Activated CD8-positive, alpha-beta memory T cell treated with anti-CD3 and anti-CD28 coated beads for 1 hour (primary cell): ENCODE measurements at places on chromosomes 5 and 9.

- DNase-seq: no peak
Observed at GRCh38 chr9:78050421-78050820, 18.8 kb upstream of the GNAQ start.

DNA sequence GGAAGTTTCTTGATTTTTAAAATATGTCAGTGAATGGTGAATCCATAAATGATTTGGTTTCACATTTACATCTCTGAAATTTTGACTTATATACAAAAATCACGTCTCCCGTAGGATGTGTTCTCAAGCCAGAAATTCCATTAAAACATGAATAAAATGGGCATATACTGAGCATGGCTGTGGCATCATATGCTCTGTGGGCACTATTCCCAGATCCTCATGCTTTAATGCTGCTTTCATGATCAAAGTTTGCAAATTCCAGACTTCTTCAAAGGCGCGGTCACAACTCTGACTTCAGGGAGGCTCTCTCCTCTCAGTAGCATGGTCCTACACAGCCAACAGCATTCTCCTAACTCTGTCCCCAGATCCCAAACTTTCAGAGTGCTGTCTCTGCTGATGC lies 723.2 kb downstream of the TAF11L14 start:
- no peak for DNase-seq

DNA sequence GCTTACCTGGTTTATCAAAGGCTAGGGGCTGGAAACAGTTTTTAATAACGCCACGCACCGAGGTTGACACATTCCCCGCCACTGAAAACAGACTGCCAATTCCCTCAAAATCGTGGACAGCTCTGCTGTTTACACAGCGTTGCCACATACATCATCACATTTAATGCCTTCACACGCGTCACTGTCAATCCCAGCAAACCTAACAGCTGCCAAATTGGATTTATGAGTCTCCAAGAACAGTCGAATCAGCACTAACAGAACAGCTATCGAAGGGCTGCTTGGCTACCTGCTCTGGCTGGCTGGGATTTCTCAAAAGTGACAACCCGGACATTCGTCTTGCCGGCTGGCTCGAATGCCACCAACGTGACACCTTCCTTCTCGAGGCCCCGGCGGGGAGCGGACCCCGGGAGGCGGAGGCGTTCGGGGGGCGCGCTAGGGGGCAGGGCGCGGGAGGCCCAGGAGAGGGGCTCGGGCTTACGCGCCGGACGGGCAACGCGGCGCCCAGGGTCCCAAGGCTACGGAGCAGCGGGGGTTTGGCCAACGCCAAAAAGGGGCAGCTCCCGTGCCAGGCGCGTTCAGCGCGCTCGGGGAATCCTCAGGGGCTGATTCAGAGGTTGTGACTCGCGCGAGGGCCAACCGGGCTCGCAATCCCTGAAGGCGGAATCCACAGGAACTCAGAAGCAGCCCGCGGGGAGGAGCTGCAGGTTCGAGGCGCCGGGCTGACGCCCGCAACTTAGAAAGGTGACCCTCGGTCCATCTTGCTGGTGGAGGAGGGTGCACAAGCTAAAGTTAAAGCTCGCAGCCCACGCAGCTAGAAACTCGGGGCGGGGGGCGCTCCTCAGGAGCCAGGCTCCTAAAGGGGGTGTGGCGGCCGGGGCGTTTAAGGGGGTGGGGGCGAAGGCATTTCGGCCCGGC lies 1.2 kb downstream of the CDC14B start:
- DNase-seq: no peak

DNA sequence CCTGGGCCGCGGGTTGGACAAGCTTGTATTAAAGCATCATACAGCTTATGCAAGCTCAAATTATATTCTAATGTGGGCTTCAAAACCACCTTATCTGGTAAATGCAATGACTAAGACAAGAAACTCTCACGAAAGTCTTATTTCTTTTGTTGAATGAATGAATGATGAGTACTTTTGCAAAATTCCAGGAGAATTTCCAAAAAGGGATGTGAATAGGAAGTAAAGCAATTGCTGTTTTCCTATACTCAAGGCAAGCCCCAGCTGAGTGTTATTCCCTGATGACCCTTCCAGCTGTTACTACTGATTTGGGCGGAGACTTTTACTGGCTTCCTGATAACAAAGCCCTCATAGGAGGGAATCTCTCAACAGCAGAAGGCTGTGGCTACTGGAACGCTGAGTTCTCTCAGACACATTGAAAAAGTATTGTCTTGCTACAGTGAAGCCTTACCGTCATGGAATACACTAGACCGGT lies 162.8 kb downstream of the SREK1 start:
- no peak for DNase-seq

DNA sequence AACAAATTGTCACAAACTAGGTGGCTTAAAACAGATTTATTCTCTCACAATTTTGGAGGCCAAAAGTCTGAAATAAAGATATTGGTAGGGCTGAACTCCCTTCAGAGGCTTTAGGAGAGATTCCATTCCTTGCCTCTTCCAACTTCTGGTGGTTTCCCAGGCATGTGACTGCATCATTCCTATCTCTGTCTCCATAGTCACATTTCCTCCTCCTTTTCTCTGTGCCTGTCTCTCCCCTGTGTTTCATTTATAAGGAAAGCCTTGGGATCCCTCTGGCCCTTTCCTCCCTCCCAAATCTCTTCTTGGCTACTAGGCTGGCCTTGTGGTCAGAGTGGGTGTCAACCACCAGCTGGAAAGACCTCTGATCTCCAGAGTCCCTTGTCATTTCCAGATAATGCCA lies 78.2 kb downstream of the SNX18 start:
- DNase-seq: no peak

- DNase-seq: no peak
Observed at GRCh38 chr9:88579050-88579715, 44.2 kb downstream of the NXNL2 start.

DNA sequence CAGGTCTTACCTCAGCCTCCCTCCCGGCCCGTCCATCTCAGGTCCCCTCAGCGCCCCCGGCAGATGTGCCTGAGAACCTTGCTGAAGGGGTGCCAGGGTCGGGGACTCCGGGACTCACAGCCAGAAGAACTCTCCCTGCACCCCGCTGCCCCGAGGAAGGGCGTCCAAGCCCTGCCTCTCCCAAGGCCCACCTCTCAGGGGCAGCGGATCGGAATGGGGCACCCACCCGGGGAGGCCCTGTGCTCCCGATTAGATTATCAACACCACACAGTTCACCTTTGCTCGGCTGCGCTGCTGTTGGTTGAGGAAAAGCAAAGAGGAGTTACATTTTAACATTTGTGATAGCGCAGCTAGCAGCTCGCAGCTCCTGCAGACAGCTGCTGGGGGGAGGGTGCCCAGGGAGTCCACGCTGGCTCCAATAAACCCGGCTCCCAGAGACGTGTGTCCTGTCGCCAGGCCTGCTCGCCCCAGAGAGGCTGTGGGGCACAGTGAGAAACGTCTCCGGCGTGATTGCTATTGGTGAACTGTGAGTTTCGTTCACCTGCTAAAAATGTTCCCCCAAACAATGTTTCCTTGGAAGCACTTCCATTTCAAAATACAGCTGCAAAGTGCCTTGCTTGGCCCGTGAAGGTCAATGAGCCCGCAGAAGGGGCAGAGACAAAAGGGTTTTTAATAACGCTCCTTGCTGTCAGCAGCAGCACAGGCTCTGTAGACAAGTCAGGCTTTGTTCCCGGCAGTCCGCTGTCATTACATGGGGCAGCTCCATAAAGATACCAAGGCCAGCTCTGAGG lies 18.6 kb upstream of the SLC6A19 start:
- DNase-seq: no peak

- no peak for DNase-seq
Observed at GRCh38 chr5:88984040-88984439, 101.1 kb upstream of the MEF2C start.

GRCh38 chr5:181198905-181199519 lies 6.0 kb downstream of the TRIM7 start:
- no peak for DNase-seq

- DNase-seq: no peak
Observed at GRCh38 chr5:67659288-67659687, 462.7 kb upstream of the CD180 start.

GRCh38 chr5:104599726-104600125 lies 1037.1 kb upstream of the NUDT12 start:
- no peak for DNase-seq

DNA sequence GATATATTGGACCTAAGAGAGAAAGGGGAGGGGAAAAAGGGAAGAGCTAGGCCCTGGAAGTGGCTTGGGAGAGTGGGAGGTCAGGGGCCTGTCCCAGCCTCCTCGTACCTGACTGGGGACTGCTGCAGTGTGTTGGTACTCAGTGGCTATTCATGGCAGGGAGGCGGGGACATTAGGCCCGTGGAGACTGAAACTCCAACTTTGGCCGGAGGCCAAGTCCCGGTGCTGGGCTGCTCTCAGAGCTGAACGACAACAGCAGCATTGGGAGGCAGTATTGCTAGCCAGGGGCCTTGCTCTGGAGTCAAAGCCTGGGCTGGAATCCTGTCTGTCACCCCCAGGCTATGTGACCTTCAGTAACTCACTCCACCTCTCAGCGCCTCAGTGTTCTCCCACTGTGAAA lies 37.8 kb downstream of the NEURL1B start:
- no peak for DNase-seq

DNA sequence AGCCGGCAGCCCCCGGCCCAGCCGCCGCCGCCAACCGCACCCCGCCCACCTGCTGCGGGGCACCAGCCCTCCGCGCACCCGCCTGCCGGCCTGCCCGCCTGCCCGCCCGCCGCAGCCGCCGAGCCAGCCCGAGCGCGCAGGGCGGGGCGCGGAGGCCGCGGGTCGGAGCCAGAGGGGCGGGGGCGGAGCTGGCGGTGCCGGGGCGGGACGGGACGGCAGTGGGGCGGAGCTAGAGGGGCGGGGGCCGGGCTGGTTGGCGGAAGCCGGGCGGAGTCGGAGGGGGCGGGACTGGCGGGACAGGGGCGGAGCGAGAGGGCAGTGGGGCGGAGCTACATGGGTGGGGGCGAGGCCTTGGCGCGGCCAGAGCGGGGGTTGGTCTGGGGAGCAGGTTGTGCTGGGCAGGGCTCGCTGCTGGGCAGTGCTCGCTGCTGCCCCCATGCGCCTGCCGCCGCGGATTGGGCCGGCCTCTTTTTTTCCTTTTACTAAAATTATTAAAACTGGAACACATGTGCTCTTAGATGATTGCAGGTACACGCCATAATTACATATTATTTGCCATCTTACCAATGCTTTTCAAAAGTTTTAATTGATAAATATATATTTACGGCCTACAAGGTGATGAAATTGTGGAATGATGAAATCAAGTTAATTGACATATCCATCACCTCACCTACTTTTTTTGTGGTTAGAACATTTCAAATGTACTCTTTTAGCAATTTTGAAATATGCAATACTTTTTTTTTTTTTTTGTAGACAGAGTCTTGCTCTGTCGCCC lies at the start of gene SH3GLB2:
Gene SH3GLB2 (minus strand): TSS at position 140 of the 775 bp plus-strand sequence. CDS start 177 bp downstream, outside the sequence.
- peak; percentile 96 for DNase-seq

GRCh38 chr9:89426384-89426961 lies 71.4 kb downstream of the SEMA4D start:
- DNase-seq: no peak

DNA sequence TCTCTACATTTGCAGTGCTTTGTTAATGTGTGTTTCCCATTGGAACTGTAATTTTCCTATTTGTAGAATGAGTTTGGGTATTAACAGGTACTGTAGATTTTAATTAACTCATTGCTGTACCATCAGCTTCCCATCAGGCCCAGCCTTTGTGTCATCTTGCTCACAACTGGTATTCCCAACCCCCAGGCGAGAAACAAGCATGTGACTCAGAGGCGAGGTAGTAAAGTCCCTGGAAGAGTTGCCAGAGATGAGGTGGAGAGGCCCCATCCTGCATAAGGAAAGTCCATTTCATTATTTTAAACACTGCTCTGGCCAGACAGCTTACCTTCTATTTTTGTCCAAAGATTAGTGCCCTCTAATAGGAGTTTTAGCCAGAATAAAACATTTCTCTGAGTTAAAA lies 29.9 kb downstream of the ADCY2 start:
- DNase-seq: no peak

- no peak for DNase-seq
Observed at GRCh38 chr5:136020383-136021015, 8.3 kb upstream of the TGFBI start.

DNA sequence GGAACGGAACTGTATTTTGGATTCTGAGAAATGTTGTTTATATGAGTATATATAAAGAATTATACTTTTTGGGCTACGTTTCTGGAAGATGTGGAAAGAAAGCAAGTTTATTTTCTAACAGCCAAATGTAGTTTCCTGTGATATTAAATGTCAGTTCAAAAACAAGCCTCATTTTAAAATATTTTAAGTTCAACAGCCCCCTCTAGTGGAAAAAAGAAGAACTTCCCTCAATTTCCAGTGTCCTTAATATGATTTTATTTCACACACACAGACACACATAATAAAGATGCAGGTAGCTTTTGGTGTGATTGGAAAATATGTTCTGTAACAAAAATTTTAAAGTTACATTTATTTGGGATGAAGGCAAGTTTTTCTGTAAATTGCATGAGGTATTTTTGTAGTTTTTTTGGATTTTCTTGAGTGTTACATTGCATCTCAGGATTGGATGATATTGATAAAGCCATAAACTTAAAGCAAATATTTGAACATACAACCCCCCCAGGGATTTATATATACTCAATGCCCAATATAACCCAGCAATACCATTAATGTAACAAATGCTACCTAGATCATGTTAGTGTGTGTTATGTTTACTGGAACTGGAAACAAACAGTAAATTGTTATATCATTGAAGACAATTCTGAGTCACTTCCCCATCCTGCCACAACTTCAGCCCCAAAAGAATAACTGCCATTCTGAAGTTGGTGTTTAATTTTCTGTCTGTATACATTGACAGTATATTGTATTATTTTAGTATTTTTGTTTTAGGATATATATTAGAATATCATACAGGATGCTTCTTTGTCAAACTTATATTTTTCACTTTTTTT lies 54.0 kb downstream of the CCDC171 start:
- DNase-seq: no peak

DNA sequence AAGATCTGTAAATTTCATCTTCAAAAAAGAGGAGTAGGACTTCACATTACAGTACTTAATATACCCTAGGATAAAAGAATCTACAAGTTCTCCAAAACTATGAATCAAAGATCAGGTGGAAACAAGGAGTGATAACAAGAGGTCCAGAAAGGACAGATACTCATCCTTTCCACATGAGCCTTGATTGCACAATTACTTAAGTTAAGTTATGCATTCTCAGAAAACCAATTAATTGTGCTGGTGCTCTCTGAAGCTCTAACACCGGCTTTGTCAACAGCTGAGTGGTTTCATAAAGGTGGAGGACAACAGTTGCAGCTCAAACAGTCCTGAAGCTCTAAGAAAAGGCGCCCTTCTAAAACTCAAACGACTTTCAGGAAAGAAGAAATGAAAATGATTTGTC lies 251.9 kb downstream of the BNC2 start:
- no peak for DNase-seq

- no peak for DNase-seq
Observed at GRCh38 chr5:145437627-145438026, 397.5 kb downstream of the PRELID2 start.

- DNase-seq: no peak
Observed at GRCh38 chr5:62486672-62487071, 74.1 kb downstream of the IPO11 start.

- no peak for DNase-seq
Observed at GRCh38 chr9:100933656-100934055, 94.9 kb upstream of the PLPPR1 start.
